ENCODE measurements at places on chromosomes 11 and 22. TPM values are rescaled to one million over a fixed set of nuclear protein-coding genes. Genes with fewer than 3 reads are reported as not detected.
A peak's percentile ranks its signal among the peaks of the same experiment; 100 is the strongest.

GRCh38 chr11:72551571-72551970, 117.2 kb upstream of the CLPB start:
- DNase-seq, result no peak

- no peak for DNase-seq
Measured at GRCh38 chr11:74842967-74843366, 94.3 kb downstream of the RNF169 start.

GRCh38 chr11:46380340-46381047, 975 bp upstream of the MDK start:
- peak; percentile 50 for DNase-seq

GRCh38 chr22:44329179-44329796, 16.5 kb upstream of the SHISAL1 start:
- DNase-seq, result peak; percentile 62

DNA sequence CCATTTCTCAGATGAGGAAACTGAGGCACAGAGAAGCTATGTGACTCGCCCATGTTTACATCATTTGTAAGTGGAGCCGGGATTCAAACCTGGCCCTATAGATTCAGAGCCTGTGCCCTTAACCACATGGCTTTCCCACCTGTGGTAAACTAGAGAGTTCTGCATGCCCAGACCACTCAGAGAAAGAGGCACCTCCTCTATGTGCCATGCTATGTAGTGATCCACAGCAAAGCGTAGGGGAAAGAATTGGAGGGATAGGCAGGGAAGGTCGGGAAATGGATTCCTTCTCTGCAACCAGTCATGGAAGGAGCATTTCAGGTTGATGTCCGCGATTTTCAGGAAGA, 15.4 kb upstream of the POU2AF2 start:
- DNase-seq, result no peak

The B4GALNT4 gene
- total RNA-seq, result 40.8 TPM

DNA sequence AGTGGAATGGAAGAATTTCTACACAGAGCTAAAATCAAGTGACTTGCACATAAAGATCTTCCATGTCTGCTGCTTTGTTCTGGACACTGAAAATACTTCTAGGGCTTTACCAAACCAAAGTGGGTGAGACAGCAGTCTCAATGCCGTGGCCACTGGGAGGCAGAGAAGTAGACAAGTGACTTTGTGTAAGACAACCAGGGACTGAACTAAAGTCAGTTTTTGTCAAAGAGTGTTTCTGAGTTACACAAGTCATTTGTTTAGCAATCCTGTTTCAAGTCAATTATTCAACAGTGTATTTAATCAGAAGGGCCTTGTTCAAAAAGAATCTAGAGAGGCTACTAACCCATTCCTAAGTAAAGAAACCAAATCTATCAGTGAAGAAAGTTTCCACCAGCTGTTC, 46.6 kb downstream of the TCP11L1 start:
- DNase-seq, result no peak

- DNase-seq, result no peak
Measured at GRCh38 chr11:112537846-112538330, 277.2 kb upstream of the PLET1 start.

The ASRGL1 gene
- total RNA-seq, result 19.9 TPM

GRCh38 chr11:46694072-46694471, 6.3 kb downstream of the ARHGAP1 start:
- peak; percentile 76 for DNase-seq

DNA sequence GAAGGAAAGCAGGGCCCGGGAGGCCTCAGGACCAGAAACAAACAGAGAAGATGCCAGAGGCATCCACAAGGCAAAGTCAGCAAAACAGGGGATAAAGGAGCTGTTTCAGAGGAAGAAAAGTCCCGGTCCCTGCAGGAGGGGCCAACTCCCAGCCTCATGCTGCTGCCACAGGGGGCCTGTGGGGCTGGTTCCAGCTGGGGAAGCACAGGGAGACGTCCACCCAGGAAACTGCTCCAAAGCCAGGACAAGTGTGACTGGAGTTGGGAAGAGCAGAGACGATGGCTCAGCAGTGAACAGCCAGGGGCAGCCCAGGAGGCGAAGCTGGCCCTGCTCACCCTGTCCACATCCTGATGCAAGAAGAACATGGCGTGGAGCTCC, 454.4 kb downstream of the BRD1 start:
- DNase-seq, result no peak

DNA sequence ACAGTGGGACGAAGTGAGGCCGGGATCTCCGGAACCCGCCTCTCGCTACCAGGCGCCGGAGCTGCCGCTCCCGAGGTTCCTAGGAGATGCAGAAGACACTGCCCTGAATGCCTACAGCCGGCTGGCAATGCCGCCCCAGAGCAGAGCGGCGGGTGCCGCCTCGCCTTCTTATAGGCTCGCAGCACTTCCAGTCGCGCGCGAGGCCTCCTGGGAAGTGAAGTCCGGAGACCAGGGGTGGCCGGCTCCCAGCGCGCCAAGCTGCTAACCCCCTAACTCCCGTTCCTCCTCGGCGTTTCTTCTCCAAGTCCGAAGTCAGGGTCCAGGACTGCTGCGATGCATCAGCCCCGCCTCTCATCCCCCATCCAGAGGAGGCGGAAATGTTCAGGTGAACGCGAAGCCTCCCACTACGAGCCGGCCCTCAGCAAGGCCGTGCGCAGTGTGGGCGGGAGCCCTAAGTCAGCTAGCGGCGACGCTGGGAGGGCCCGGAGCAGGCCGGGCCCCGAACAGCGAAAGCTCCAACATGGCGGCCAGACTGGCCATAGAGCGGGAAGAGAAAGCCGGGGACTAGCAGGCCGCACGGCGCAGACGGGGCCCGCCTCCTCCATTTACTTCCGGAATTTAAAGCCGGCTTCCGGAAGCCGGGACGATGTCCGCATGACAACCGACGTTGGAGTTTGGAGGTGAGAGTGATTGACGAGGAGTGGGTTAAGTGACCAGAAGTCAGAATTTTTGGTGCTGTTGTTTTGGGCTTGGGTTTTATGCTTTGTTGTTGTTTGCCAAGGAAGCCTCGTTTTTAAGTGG, at the start of the genes CYB561A3 and TMEM138:
Gene CYB561A3, minus strand, starts transcription at position 142 of the 801 bp plus-strand sequence. CDS start 5,169 bp downstream, outside the sequence.
Gene TMEM138, plus strand, starts transcription at position 634 of the 801 bp plus-strand sequence. CDS start 2,017 bp downstream, outside the sequence.
- DNase-seq, result peak; percentile 87

GRCh38 chr22:25514436-25515180, 49.9 kb upstream of the GRK3 start:
- peak; percentile 18 for DNase-seq

DNA sequence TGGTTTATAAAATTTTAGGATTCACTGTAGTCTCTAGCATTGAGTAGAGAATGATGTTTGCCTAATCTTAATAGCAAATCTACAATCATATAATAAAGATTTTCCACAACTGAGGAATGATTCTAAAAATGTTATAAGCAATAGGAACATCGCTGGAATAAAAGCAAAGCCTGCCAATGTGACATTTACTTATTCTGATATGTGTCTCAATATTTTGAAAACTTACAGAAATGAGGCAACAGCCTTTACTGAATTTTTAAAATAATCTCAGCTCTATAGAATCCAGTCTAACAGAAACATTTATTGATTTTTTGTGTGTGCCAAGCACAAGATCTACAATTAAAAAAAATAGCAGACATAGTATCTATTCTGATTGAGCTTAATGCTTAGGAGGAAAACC, 303.7 kb upstream of the CCDC179 start:
- no peak for DNase-seq

- no peak for DNase-seq
Measured at GRCh38 chr11:126162306-126163030, 49.0 kb downstream of the RPUSD4 start.

DNA sequence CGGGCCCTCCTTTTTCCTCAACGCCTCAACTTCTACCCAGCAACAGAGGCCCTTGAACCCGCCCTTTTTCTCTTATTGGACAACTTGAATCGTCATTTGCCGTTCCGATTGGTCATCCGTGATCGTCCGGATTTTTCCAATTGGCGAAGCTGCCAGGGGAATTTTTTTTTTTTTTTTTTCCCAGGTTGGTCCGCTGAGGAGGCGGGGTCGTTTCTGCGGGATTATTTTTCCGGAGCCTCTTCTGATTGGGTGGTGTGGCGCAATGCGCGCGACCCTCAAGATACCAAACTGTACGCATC, 465 bp upstream of the TTC9C start:
- peak; percentile 97 for DNase-seq

GRCh38 chr11:93567401-93567895, 24.3 kb upstream of the SMCO4 start:
- peak; percentile 17 for DNase-seq

DNA sequence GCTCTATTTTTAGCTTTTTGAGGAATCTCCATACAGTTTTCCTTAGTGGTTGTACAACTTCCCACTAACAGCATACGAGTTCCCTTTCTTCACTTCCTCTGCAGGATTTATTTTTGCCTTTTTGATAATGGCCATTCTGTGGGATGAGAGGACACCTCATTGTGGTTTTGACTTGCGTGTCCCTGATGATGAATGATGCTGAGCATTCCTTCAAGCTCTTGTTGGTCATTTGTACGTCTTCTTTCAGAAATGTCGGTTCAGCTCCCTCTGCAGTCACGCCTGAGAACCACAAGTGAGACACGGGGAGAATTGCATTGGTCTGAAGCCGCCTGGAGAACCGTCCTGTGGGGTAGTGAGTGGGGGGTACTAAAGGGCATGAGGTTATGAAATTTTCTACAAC, 2.0 kb upstream of the KRTAP5-10 start:
- peak; percentile 82 for DNase-seq

The NCAPH2 gene
- 51.8 TPM for total RNA-seq

The LRRC10B gene
- total RNA-seq, result not detected

DNA sequence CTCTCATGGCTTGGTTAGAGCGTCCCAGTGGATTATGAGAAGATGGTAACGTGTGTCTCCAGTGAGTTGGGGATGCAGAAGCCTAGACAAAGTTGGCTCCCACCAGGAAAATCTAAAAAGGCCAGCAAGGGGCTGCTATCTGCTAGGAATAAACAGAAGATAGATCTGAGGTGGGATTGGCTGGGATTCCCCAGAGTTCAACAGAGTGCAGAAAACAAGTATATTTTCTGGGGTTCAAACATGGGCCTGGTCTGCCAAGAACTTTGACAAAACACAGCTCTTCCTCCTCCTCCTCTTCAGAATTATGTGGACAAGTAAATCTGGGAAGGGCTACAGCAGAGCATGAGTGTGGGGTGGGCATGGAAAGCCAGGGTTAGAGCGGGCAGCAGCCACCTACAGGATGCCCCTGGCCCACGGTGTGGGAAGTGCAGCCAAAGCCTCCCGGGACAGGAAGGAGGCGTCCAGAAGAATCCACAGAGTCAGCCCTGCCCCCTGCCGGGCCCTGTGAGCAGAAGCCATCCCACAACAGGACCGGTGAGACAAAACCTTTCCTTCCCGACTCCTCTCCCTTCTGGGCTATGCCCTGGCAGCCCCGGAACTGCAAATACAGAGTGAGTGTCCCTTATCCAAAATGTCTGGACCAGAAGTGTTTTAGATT, 67.1 kb downstream of the CD82 start:
- no peak for DNase-seq
